ENCODE measurements at places on chromosomes 11 and 22. TPM values are rescaled to one million over a fixed set of nuclear protein-coding genes. Genes with fewer than 3 reads are reported as not detected.

DNA sequence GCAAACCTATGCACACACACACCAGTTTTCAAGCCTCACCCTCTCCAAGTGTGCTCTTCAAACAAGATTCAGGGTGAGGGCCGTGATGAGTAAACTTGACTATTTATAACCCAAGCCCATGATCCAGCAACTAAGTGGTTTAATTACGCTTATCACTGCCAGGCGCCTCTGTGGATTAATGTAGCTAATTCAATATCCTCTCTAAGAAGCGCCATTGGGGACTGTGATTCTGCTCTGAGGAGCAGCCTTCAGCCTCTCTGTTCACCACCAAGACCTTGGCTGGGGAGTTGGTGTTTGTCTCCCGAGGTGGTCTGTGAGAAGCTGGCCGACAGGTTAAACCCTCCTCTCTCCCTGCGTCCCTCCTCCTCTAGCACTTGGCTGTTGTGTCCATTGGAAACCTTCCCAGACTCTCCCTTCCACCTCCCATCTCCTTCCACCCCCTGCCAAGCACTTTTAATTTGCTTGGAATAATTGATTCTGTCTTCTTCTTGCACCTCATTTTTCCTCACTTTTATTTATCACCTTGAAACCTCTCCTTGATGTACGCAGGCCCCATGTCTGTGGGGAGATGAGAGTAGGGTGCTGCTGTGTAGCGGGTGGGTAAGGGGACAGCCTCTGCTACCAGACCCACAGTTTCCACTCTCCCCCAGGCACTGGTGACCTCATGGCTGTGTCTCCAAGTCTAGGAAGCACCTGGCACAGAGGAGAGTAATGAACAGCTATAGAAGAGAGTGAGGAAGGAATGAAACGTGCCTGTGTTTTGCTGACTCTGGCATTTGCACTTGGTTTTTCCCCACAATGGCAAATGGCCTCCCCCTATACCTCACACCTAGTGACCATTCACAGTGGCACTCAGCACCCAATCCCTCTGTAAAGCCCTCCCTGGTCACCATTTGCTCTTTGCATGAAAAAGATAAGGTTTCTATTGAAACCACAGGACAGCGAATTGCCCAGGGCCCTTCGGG lies 236.6 kb downstream of the GRIK4 start:
- peaks cover 2% of the 10 kb centered on the region for H3K27me3 ChIP-seq
- no peaks in the 10 kb centered on the region for H3K4me1 ChIP-seq
- H3K36me3 ChIP-seq, result no peaks in the 10 kb centered on the region
- H3K27ac ChIP-seq, result no peak overlapping the region
- DNase-seq, result no peak

MS4A1 gene
- not detected for total RNA-seq

GRCh38 chr11:6646918-6647679 lies 8.5 kb downstream of the DCHS1 start:
- H3K4me3 ChIP-seq, result no peak overlapping the region
- H3K4me1 ChIP-seq, result peaks cover 5% of the 10 kb centered on the region
- no peak overlapping the region for H3K27ac ChIP-seq
- no peaks in the 10 kb centered on the region for H3K27me3 ChIP-seq
- DNase-seq, result no peak
- H3K36me3 ChIP-seq, result no peaks in the 10 kb centered on the region

GUCY1A2 gene
- 0.10 TPM for total RNA-seq

TSGA10IP gene
- total RNA-seq, result not detected

DNA sequence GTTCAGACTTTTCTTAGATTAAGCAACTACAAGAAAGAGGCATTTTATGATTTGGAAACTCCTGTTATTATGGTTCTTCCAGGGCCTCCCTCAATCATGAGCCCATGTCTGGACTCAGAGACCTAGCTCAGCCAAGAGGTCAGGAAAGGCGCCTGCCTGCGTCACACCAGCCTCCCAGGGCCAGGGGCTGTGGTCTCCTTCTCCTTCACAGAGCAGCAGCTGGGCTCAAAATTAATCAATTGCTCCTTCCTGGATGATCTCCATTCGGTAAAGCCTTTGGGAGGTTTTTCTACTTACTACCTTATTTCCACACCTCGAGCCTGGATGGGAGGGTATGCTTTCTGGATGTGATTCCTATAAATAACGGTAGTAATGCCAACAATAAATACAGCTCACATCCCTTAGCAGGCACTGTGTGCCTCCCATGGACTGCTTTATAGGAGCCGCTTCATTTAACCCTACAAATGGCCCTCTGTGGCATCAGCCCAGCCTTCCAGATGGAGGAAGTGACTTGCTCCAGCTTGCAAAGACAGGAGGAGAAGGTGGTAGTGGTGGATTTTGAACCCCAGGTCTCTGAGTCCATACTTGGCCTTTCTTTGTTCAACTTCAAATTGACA lies 1445.6 kb downstream of the TBC1D22A start:
- H3K4me3 ChIP-seq, result no peak overlapping the region
- no peak overlapping the region for H3K27ac ChIP-seq
- H3K4me1 ChIP-seq, result no peaks in the 10 kb centered on the region
- H3K36me3 ChIP-seq, result no peaks in the 10 kb centered on the region
- no peak for DNase-seq

DNA sequence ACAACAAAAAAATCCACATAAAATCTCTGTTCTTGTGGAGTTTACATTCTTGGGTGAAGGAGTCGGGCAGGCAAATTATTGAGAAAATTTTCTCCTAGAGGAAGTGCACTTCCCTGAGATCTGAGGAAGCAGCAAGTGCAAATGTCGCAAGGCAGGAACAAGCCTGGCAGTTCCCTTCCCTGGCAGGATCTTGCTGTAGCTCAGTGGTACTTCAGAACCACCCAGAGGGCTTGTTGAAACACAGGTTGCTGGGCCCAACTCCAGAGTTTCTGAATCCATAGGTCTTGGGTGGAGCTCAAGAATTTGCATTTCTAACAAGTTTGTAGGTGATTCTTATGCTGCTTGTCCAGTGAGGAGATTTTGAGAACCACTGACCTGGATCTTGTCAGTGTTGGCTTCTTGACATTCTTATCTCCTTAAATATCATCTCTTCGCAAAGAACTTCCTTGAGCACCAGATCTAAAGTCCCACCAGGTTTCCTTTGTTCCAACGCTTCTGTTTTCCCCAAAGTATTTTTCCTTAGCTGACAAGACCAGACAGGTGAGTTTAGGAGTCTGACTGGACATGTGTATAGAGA lies 9.6 kb downstream of the QSER1 start:
- no peak overlapping the region for H3K4me3 ChIP-seq
- peak overlapping the region; percentile 61 for H3K27ac ChIP-seq
- peaks cover 73% of the 10 kb centered on the region for H3K4me1 ChIP-seq

PPARA gene
- 12.6 TPM for total RNA-seq

DNA sequence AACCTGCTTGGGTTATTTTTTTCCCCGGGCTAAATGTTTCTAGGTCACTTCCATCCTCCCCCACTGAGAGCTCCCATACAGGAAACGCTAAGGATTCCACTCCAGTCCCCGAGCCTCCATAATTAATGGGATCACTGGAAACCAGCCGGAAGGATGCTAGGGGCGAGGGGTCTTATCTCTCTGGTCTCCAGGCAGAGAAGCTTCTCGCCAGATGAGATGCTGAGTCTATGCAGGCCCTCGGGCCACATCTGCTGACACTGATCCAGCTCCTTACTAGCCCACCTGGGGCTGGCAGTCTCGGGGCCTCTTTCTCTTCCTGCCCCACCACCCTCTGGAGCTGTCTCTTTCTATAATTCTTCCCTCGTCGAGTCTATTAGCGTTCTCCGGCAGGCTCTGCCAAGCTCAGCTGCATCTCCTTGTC lies 125.9 kb upstream of the SYT13 start:
- peaks cover 11% of the 10 kb centered on the region for H3K27me3 ChIP-seq
- no peaks in the 10 kb centered on the region for H3K36me3 ChIP-seq
- no peak overlapping the region for H3K27ac ChIP-seq
- peaks cover 48% of the 10 kb centered on the region for H3K4me1 ChIP-seq

- no peak overlapping the region for H3K27ac ChIP-seq
- H3K36me3 ChIP-seq, result no peaks in the 10 kb centered on the region
Observed at GRCh38 chr11:44556735-44557409, 8.6 kb upstream of the CD82 start.

RAG2 gene
- not detected for total RNA-seq

DNA sequence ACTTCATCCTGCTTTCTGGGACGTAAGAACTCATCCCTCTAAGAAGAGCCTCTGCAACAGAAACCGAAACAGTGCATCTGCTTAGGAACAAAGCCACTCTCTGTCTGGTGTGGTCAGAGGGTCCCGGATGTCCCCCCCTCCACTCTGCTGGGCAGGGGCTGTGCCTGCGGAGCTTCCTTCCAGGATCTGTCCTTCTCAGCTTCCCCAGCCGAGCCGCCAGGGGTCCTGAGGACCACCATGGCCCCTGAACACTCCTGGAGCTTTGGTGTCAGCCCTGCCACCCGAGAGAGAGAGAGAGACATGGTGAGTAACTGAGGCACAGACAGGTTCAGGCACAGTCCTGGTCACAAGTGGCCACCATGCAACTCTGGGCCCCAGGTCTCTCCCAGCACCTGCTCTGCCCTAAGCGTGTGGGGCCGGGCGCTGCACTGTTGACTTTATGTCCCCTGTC lies 24.4 kb upstream of the MGAT3 start:
- H3K27ac ChIP-seq, result no peak overlapping the region
- DNase-seq, result no peak
- peaks cover 8% of the 10 kb centered on the region for H3K36me3 ChIP-seq

GRCh38 chr11:19952116-19952605 lies 208.1 kb downstream of the DBX1 start:
- peaks cover 2% of the 10 kb centered on the region for H3K27me3 ChIP-seq
- DNase-seq, result no peak
- no peaks in the 10 kb centered on the region for H3K36me3 ChIP-seq
- H3K27ac ChIP-seq, result no peak overlapping the region

PATE4 gene
- 0.31 TPM for total RNA-seq

DNA sequence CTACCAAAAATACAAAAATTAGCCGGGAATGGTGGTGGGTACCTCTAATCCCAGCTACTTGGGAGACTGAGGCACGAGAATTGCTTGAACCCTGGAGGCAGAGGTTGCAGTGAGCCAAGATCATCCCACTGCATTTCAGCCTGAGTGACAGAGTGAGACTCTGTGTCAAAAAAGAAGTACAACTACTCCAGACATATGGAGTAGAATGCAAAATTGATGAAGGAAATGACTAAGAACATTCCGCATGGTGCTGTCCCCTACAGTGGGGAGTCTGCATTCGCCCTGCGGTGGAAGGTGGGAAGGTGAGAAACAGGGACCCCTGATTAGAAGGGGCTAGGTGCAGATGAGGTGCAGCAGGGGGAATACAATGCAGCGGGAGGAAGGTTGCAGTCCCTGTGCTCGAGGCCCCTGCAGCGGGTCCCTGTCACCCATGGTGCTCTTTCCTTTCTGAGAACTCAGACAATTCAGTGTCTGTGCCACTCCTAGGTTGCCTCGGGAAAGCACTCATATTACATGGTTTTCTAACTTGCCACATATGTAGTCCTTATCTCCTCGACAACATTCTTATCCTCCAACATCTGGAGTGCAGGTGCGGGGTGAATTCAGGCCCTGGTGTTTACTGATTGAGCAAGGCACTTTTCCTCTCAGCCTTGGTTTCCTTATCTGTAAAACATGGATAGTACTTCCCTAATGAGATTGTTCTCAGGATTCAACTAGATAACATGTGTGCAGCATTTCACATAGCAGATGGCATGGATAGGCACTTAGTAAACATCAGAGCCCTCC lies 5.2 kb downstream of the POLD4 start:
- DNase-seq, result no peak
- H3K27ac ChIP-seq, result peak overlapping the region; percentile 95
- peaks cover 3% of the 10 kb centered on the region for H3K27me3 ChIP-seq
- H3K4me1 ChIP-seq, result peaks cover 64% of the 10 kb centered on the region

SCN2B gene
- total RNA-seq, result not detected

- H3K27me3 ChIP-seq, result no peaks in the 10 kb centered on the region
- no peak overlapping the region for H3K27ac ChIP-seq
- no peaks in the 10 kb centered on the region for H3K36me3 ChIP-seq
- no peaks in the 10 kb centered on the region for H3K4me1 ChIP-seq
- H3K4me3 ChIP-seq, result no peak overlapping the region
Observed at GRCh38 chr22:46454504-46455269, 82.7 kb downstream of the CELSR1 start.

GRCh38 chr11:114375052-114375451 lies 25.3 kb downstream of the C11orf71 start:
- no peaks in the 10 kb centered on the region for H3K27me3 ChIP-seq
- DNase-seq, result no peak
- H3K4me3 ChIP-seq, result no peak overlapping the region
- H3K4me1 ChIP-seq, result no peaks in the 10 kb centered on the region
- H3K36me3 ChIP-seq, result no peaks in the 10 kb centered on the region

GRCh38 chr11:17923217-17923616 lies 89.6 kb downstream of the SERGEF start:
- H3K4me1 ChIP-seq, result peaks cover 5% of the 10 kb centered on the region
- H3K4me3 ChIP-seq, result no peak overlapping the region
- H3K27ac ChIP-seq, result no peak overlapping the region

- no peak overlapping the region for H3K27ac ChIP-seq
- peaks cover 4% of the 10 kb centered on the region for H3K27me3 ChIP-seq
- no peak for DNase-seq
- H3K36me3 ChIP-seq, result no peaks in the 10 kb centered on the region
- no peak overlapping the region for H3K4me3 ChIP-seq
- no peaks in the 10 kb centered on the region for H3K4me1 ChIP-seq
Observed at GRCh38 chr11:12160231-12160630, 49.8 kb downstream of the MICAL2 start.

DNA sequence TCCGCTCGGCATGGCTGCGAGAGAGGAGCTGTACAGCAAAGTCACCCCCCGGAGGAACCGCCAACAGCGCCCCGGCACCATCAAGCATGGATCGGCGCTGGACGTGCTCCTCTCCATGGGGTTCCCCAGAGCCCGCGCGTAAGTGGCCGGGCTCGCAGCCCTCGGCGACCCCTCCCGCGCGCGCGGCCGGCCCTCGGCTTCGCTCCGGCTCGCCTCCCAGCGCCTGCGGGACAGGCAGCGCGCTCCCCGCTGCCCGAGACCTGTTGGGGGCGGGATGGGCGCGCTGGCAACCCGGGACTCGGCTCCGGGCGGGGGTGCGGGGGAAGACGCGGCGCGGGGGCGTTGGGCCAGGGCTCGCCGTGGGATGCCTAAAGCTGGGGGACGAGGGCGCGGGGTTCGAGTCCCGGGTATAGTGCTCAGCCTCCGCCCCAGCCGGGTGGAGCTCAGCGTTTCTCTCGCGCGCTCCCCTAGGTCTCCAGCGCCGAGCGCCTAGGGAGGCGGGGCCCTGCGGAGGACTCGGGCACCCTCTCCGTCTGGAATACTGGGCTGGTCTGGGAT lies 630 bp downstream of the UBASH3B start:
- H3K4me3 ChIP-seq, result peak overlapping the region; percentile 96
- peak; percentile 65 for DNase-seq
- peaks cover 6% of the 10 kb centered on the region for H3K27me3 ChIP-seq
- H3K4me1 ChIP-seq, result peaks cover 49% of the 10 kb centered on the region

OR5M11 gene
- total RNA-seq, result not detected

TM7SF2 gene
- 35.6 TPM for total RNA-seq

DNA sequence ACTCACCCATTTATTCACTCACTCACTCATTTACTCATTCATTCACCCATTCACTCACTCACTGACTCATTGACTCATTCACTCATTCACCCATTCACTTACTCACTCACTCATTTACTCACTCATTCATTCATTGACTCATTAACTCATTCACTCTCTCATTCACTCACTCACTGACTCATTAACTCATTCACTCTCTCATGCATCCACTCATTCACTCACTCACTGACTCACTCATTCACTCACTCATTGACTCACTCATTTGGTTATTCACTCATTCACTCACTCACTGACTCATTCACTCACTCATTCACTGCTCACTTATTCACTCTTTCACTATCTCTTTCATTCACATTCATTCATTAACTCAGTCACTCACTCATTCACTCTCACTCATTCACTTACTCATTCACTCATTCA lies 2.5 kb upstream of the MUC5AC start:
- H3K27me3 ChIP-seq, result peaks cover 2% of the 10 kb centered on the region
- peaks cover 4% of the 10 kb centered on the region for H3K4me1 ChIP-seq

All from endothelial cell (in vitro differentiated cells).